ENCODE measurements at places on chromosomes 1 and 21. TPM values are rescaled to one million over a fixed set of nuclear protein-coding genes. Genes with fewer than 3 reads are reported as not detected.

Gene ERMAP
- 4.4 TPM for total RNA-seq

Gene ZC3H12A
- total RNA-seq: 24.5 TPM

Gene WNT4
- 0.24 TPM for total RNA-seq

GRCh38 chr21:31910074-31910470 lies 37.3 kb downstream of the HUNK start:
- DNase-seq: no peak

- peak; percentile 94 for DNase-seq
Observed at GRCh38 chr1:168719306-168720111, 9.5 kb downstream of the DPT start.

GRCh38 chr1:57192222-57192621 lies 226.4 kb upstream of the C8B start:
- DNase-seq: no peak

- DNase-seq: no peak
Observed at GRCh38 chr1:60655679-60656355, 426.5 kb upstream of the NFIA start.

- no peak for DNase-seq
Observed at GRCh38 chr21:39054066-39054465, 129.2 kb downstream of the PSMG1 start.

DNA sequence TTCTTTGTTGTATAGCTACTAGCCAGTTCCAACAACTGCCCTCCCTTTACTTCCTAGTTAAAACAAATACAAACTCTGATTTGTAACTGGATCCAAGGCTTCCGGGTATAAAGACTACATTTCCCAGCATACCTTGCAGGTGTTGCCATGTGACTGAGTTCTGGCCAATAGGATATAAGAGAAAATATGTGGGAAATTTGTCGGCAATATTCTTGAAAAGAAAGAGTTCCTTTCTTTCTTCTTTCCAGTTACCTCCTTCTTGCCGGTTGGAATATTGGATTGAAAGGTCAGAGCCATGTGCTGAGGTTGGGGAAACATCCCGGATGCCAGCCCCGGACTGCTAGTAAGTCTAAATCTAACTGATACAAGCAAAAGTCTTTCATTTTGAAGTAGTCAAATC lies 23.0 kb upstream of the ZBTB40 start:
- DNase-seq: no peak

DNA sequence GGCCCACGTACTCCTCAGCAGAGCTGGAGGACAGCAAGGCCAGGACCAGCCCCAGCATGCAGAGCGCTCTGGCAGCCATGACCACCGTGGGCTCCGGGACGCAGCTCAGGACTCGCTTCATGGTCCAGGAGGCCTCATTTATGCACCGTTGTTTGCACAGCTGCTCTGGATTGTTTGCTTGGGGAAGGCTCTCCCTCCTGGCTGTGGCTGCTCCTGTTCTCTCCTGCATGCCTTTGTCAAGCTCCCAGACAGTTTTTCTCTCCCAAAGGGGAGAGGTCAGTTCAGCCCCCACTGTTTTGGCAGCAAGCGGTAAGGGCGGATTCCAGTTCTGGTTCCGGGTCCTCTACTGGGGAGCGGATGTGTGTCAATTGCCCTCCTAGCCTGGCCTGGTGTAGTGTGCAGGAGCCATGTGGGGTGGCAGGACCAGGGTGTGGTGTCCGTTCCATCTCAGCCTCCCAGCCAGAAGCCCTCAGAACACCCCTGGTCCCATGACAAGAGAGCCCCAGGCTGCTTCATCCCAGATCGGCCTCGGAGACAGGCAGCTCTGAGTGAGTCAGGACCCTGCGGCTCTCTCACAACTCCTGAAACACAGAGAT lies at the start of gene TFF3:
Gene TFF3 (minus strand): TSS at position 114 of the 596 bp plus-strand sequence. CDS start 35 bp downstream, at position 79.
- DNase-seq: no peak

DNA sequence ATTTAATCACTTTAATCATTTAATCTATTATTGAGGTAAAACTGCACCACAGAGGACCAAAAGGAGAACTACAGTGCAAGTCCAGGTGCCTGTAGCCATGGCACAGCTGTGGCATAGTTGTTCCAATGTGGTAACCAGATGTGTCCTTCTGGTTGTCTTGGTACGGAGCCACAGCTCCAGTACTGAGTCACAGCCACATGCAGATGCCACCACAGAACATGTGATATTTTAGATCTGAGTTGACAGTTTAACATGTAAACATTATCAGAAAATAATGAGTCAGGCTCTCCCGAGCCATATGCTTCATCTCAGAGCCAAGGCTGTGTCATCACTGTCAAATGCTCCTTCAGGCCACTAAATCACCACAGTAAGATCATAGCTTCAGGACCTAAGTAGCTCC lies 56.4 kb upstream of the RGS7 start:
- DNase-seq: peak; percentile 54

- no peak for DNase-seq
Observed at GRCh38 chr1:231630558-231631205, 4.1 kb downstream of the DISC1 start.

- no peak for DNase-seq
Observed at GRCh38 chr1:149977345-149977744, 33.2 kb downstream of the OTUD7B start.

DNA sequence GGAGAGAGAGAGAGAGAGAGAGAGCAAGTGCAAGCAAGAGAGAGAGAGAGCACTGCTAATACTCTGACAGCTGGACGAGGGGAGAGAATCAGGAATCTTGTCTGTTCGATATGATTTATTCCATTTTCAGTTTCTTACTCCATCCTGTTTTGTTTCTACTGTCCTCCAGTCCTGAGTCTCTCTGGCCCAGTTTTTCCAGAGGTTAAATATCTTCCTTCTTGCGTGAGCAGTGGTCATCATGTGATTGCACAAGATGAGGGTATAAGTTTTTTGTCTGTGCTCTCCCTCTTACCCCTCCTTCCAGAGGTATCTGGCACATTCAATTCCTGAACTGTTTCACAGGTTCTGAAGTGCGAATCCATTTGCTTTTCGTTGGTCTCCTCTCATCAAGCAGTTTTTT lies 16.8 kb downstream of the UBE2U start:
- DNase-seq: no peak

GRCh38 chr1:190377294-190377693 lies 100.4 kb downstream of the BRINP3 start:
- DNase-seq: no peak

GRCh38 chr21:44364151-44365053 lies 11.0 kb downstream of the TRPM2 start:
- no peak for DNase-seq

Measured in foreskin keratinocyte (primary cell).